ENCODE measurements at places on chromosomes 1 and 21.

- no peak for DNase-seq
Observed at GRCh38 chr1:87398641-87399040, 70.0 kb downstream of the LMO4 start.

DNA sequence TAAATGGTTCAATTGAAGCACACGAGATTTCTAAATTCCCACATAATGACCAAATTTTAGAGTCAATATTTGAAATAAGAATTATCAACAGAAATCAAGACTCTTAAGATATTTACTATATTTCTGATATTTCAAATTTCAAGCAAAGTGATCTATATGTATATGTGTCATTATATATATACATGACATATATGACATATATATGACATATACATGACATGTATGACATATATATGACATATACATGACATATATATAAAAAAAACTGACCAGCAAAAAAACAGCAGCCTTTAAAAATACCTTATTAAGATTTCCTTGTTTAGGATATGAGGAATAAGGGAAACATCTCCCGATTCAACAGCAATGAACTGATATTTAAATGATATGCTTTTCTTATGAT lies 266.2 kb downstream of the FAF1 start:
- no peak for DNase-seq

GRCh38 chr21:34892209-34892608 lies 156.9 kb downstream of the RUNX1 start:
- no peak for DNase-seq

DNA sequence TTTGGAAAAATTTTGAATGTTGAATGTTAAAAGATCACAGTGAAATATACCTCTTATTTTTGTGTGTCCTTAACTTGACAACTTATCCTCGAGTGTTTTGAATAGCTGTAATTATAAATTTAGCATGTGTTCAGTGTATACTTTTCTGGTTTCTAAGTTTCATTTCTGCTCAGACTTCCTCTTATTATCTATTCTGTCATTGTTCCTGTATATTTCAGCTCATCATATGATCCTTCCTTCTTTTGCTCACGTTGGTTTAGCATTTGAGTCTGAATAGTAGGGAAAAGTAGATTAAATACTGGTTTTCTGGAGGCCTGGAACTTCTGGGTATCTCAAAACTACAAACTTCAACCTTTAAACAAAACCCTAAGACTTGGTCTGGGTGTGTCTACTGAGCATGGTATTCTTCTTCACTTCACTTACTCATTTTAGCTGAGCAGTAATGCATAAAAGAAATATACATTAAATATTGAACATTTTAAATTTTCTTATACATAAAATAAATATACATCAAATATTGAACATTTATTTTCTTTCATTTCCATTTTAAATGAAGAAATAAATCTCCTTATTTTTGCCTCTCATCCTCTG lies 3.3 kb upstream of the ATP6V1G3 start:
- no peak for DNase-seq

GRCh38 chr1:20409971-20410370 lies 76.0 kb downstream of the CAMK2N1 start:
- no peak for DNase-seq

DNA sequence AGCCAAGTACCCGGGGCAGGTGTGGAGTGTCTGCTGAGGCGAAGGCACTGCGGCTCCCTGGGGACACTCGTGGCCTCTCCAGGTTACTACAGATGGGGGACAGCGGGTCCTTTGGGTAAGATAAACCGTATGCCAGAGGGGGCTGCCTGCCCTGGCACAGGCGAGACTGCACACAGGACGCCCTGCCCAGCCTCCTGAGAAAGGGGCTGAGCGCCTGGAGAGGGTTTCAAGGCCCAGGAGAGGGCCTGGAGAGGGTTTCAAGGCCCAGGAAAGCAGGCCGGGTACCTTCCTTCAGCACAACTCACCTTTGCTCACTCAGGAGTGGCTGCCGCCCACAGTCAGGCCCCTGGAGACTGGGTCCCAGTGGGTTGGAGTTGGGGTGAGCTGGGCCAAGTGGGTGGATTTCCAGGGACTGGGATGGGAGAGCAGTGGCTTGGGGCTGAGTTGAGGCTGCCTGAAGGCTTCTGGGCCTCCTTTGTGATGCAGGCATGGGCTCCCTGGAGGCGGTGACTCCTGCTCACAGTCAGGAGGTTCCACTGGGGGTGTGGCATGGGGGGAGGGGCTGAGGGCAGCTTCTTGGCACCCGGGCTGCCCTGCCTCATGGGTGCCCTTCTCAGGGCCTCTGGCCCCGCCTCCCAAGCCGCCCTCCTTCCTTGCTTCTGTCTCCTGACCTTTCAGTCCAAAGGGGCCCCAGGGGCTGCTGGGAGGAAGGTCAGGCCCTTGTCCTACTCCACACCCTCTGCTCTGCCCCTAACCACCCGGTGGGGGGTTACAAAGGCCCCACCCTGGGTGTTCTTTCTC lies at the start of gene MMEL1:
TSS of gene MMEL1 (minus strand) at position 456 of the 801 bp plus-strand sequence. CDS start 3,532 bp downstream, outside the sequence.
- no peak for DNase-seq

DNA sequence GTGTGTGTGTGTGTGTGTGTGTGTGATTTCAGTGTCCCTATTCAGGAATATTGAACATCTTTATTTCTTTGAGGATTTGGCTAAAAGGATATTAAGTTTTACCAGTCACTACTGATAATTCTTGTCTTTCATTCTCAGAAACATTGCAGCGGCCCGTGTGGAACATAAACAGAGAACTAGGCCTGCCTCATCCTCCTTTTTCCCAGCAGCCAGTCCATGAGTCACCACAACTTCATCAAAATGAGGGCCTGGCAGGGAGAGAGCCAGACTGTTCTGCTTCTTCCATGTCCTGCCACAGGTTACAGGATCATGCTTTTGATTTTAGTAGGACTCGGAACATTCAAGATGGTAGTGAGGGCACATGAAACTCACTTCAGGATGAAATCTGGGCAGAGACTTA lies 50.7 kb downstream of the LRIG2 start:
- no peak for DNase-seq

Measured in activated naive CD8-positive, alpha-beta T cell treated with anti-CD3 and anti-CD28 coated beads, Interleukin-2, amount 10 ng/mL, durations not matched to agents 7 days and 5 days (primary cell).